ENCODE measurements at places on chromosomes 7 and 10.
A peak's percentile ranks its signal among the peaks of the same experiment; 100 is the strongest.

DNA sequence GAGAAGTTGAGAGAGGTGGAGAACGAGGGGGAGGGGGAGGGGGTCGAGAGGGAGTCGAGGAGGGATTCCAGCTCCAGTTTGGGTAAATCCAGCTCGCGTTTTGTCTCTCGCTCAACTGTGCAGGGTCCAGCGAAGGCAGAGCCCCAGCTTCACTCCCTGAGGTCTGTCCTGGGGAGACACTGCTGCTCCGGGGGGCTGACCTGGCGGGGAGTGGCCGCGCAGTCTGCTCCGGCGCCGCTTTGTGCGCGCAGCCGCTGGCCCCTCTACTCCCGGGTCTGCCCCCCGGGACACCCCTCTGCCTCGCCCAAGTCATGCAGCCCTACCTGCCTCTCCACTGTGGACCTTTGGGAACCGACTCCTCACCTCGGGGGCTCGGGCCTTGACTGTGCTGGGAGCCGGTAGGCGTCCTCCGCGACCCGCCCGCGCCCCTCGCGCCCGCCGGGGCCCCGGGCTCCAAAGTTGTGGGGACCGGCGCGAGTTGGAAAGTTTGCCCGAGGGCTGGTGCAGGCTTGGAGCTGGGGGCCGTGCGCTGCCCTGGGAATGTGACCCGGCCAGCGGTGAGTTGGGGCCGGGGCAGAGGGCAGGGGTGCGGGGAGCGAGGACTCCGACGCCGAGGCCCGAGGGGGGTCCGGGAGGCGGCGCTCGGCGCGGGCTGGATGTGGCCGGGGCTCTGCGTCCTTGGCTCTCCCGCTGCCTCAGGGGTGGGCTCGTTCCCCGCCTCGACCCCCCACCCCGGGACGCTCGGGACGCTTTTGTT is at the start of gene TET1:
TSS of gene TET1 (plus strand) at position 152 of the 757 bp plus-strand sequence. CDS start 12,002 bp downstream, outside the sequence.
- no peak within 1 kb of the TSS for H3K27ac ChIP-seq
- H3K4me1 ChIP-seq, result peaks cover 23% of the 10 kb centered on the region
- peaks cover 4% of the 10 kb centered on the region for H3K36me3 ChIP-seq
- H3K27me3 ChIP-seq, result peaks cover 77% of the 10 kb centered on the region

DNA sequence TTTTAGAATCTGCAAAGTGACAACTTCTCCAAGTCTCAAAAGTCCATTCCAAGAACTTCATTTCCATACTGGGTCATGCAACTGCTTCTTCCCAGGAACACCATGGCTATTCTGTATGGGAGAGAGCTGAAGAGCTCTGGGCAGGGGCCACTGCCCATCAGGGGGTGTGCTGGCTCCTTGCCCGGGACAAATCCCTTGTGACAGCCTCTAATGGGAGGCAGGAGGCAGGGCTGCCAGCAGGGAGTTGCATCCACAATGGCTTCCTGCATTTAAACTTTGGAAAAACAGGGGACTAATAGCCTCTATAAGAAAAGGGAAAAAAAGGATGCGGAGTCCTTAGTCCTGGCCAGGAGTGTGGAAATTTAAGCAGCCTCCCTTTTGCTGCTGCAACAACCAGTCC is 18.4 kb upstream of the FRMD4A start:
- DNase-seq, result no peak
- no peaks in the 10 kb centered on the region for H3K36me3 ChIP-seq
- no peaks in the 10 kb centered on the region for H3K4me1 ChIP-seq
- H3K4me3 ChIP-seq, result no peak overlapping the region
- H3K27ac ChIP-seq, result no peak overlapping the region
- H3K27me3 ChIP-seq, result peaks cover 50% of the 10 kb centered on the region

GRCh38 chr10:63699785-63700613 is 178.8 kb downstream of the REEP3 start:
- no peaks in the 10 kb centered on the region for H3K4me1 ChIP-seq
- no peak for DNase-seq
- H3K27ac ChIP-seq, result no peak overlapping the region
- no peak overlapping the region for H3K4me3 ChIP-seq
- no peaks in the 10 kb centered on the region for H3K27me3 ChIP-seq

DNA sequence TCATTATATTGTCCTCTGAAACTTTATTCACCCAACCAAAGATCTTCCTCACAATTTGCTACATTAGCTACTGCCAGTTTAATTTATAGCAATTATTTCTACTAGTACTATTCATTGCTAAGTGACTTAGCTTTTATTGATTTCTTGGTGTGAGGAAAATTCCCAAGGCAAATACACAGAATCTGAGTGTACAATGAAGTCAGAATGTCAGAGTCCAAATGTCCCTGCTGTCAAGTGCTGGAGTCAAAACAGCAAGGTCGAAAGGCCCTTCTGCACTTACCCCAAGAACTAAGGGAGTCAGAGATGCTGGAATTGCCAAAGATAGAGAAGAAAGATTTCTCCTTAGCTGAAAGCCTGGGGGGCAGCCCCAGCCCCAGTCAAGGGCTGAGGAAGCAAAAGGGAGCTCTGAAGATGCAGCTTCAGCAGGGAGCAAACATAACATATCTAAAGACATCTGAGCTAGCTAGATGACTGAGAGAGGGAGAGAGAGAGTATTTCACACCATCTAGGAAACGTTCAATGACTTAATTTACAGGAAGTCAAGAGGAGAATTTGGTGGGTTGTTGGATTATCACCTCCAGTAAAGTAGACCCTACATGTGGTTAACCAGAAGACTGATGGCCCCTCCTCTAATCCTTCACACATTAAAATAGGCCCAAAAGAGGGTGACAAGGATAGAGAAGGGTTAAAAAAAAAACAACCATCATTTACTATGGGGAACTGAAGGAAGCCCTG is 36.6 kb upstream of the SAMD8 start:
- peaks cover 16% of the 10 kb centered on the region for H3K4me1 ChIP-seq
- H3K36me3 ChIP-seq, result no peaks in the 10 kb centered on the region
- H3K27me3 ChIP-seq, result no peaks in the 10 kb centered on the region
- no peak for DNase-seq
- H3K4me3 ChIP-seq, result no peak overlapping the region

DNA sequence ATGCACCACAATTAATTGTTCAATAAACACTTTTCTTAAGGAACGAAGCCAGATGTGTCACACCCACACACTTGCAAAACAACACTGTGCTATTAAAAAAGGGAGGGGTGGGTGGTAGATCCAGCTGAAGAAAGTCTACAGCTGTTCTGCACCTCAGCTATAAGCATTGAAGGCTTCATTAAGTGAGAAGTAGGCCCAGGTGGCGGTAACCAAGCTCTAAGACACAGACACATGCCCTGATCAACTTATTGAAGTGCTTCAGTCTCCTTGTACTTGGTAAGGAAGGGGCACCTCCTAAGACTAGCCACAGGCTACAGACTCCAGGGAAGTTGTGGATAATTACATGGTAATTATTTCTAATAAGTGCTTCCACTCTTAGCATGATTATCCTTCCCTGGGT is 4.5 kb upstream of the CPVL start:
- H3K4me3 ChIP-seq, result no peak overlapping the region
- peaks cover 5% of the 10 kb centered on the region for H3K4me1 ChIP-seq
- DNase-seq, result no peak
- H3K27me3 ChIP-seq, result peaks cover 40% of the 10 kb centered on the region

DNA sequence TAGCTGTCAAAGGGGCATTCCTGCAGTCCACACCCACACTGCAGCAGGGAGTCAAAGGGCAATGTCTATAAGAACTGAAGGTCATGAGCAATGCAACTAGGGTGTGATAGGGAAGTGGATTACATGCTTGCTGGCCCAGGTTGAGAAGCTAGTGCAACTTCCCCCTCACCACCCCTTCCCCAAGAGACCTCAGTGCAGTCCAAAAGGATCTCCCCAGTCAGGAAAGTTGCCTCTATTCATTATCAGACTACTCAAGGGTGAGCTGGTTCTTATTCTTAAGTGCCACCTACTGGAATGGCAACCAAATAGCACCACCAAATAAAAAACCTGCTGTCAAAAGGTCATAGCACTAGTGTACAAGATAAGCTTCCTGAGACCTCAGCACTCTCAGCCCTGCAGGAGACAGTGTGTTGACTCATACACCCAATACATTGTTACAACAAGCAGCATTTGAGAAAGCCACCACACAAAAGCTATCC is 28.2 kb downstream of the MTERF1 start:
- peaks cover 36% of the 10 kb centered on the region for H3K4me1 ChIP-seq
- DNase-seq, result no peak
- H3K27ac ChIP-seq, result no peak overlapping the region
- no peak overlapping the region for H3K4me3 ChIP-seq
- peaks cover 1% of the 10 kb centered on the region for H3K36me3 ChIP-seq

- no peak overlapping the region for H3K4me3 ChIP-seq
- H3K4me1 ChIP-seq, result no peaks in the 10 kb centered on the region
Measured at GRCh38 chr7:155579565-155579964, 33.2 kb upstream of the CNPY1 start.

GRCh38 chr7:120395526-120396019 is 122.6 kb downstream of the KCND2 start:
- no peaks in the 10 kb centered on the region for H3K27me3 ChIP-seq
- no peaks in the 10 kb centered on the region for H3K36me3 ChIP-seq
- DNase-seq, result no peak
- H3K27ac ChIP-seq, result no peak overlapping the region
- no peaks in the 10 kb centered on the region for H3K4me1 ChIP-seq
- H3K4me3 ChIP-seq, result no peak overlapping the region

DNA sequence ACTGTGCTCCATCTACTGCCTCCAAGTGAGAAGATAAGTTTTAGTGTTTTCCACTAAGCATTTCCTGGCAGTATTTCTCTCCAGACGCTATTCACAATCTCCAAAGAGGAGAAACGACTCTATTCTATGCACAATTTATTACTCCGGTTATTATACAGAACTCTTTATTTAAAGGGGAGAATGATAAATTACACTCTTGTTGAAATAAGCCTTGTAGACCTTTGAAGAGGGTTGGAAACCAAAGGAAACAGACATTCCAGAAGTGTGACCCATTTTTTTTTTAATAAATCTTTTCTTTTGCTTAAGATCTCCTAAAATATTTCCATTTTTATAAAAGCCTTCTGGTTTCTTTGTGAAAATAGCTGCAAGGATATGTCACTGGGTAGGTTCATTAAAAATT is 76.1 kb upstream of the HDAC9 start:
- no peaks in the 10 kb centered on the region for H3K27me3 ChIP-seq
- no peaks in the 10 kb centered on the region for H3K36me3 ChIP-seq
- no peak overlapping the region for H3K27ac ChIP-seq
- no peak overlapping the region for H3K4me3 ChIP-seq

DNA sequence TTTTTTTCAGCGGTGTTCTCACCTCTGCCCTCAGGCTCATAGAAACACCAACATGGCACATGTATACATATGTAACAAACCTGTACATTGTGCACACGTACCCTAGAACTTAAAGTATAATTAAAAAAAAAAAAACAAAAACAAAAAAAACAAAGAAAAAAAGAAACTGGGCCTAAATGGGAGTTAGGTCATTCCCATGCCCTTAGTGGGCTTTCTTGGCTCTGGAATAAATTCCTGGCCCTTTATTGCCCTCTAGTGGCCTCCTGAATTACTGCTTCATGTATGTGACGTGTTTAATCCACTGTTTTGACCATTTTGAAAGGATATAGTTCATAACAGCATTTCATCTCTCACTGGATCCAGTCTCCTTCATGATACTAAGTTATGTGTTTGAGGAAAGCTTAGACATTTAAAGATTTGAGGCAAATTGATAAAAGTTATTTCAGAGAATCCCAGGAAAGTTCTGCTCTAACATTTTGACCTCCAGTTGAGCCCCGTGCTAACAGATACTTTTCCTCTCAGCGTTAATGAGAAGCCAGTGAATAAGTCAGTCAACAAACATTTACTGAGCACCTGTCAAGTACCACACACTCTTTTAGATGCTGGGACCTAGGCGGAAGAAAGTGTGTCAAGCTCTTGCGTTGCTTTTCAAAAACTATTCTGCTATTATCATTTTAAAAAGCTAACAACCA is 54.7 kb upstream of the SYPL1 start:
- H3K4me1 ChIP-seq, result no peaks in the 10 kb centered on the region
- no peak overlapping the region for H3K27ac ChIP-seq
- H3K4me3 ChIP-seq, result no peak overlapping the region
- peaks cover 2% of the 10 kb centered on the region for H3K36me3 ChIP-seq
- no peak for DNase-seq

DNA sequence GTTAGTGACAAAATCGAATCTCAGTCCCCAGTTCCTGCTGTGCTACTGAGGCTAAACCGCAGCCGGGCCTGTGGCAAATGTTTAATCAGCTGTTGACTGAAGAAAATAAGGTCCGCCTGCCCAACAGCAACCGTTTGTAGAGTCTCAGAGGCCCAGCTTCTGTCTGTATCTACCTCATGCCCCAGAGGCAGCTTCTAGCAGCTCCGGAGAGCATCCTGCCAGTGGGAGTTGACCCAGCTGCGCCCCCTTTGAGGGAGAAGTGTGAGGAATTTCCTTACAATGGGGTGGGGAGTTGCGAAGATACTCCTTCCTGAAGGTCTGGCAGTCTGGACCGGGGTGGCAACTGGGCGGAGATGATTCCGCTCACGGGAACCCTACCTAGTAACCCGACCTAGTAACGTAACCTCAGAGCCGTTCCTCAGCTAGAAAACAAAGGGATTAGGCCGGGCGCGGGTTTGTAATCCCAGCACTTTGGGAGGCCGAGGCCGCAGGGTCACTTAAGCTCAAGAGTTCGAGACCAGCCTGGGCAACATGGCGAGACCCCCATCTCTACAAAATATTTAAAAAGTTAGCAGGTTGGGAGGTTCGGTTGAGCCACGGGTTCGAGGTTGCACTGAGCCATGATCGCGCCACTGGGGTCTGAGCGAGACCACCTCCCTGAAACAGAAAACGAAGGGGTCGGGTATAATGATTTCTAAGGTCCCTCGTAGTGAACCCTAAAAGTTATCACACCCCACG is 846 bp upstream of the ZNF775 start:
- H3K27me3 ChIP-seq, result no peaks in the 10 kb centered on the region
- peaks cover 11% of the 10 kb centered on the region for H3K36me3 ChIP-seq
- peak overlapping the region; percentile 74 for H3K27ac ChIP-seq
- DNase-seq, result peak; percentile 23
- H3K4me3 ChIP-seq, result peak overlapping the region; percentile 85

DNA sequence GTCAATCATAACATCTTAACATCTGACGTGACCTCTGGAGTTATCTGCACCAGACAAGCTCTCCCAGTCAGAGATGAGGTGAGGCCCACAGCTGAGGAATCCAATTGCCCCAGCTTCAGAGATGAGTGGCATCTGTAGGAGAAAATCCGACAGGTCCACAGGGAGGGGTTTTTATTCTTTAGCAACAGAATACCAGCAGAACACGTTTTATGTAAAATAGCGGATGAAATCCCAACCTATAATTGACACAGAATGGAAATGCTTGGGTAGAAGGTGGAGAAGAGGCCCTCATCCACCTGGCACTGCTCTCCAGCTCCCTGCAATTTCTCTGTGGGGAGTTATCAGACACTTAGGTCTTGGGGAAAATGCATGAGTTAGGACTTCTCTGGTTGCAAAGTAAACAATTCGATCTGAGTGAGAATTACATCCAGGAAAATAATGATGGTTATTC is 144.2 kb upstream of the NRP1 start:
- H3K36me3 ChIP-seq, result no peaks in the 10 kb centered on the region
- H3K27me3 ChIP-seq, result peaks cover 22% of the 10 kb centered on the region
- no peak overlapping the region for H3K27ac ChIP-seq
- DNase-seq, result no peak
- no peaks in the 10 kb centered on the region for H3K4me1 ChIP-seq
